Stimulated activated CD8-positive, alpha-beta memory T cell treated with anti-CD3 and anti-CD28 coated beads, Interleukin-4, amount 100 ng/mL, for 4 hours (primary cell): ENCODE measurements at places on chromosomes 11 and 22.

GRCh38 chr11:66694732-66695207 lies 17.1 kb upstream of the RBM4B start:
- DNase-seq, result peak; percentile 79

DNA sequence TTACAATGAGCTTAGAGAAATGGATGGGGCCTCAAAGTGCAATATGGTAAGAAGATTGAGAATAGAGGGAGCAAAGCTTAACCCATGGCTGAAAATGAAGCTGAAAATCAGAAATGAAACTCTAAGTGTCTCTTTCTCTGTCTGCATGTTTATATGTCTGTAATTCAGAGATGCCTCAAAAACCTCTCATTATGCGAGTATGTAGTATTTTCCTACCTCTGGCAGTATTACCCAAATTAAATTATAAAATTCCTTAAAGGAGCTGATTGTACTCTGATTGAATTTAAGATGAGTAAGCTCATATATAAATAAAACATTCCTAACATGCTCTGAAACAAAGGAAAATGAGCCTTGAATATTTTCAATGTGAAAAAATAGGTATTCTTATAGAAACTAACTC lies 39.8 kb upstream of the PRSS23 start:
- no peak for DNase-seq

- peak; percentile 30 for DNase-seq
Observed at GRCh38 chr22:20243537-20244249, 24.4 kb downstream of the RTN4R start.

GRCh38 chr11:34642001-34642554 lies 21.2 kb downstream of the EHF start:
- DNase-seq, result no peak

- no peak for DNase-seq
Observed at GRCh38 chr11:125960771-125961170, 14.9 kb downstream of the VSIG10L2 start.

GRCh38 chr11:111633756-111634362 lies 31.6 kb downstream of the SIK2 start:
- no peak for DNase-seq

DNA sequence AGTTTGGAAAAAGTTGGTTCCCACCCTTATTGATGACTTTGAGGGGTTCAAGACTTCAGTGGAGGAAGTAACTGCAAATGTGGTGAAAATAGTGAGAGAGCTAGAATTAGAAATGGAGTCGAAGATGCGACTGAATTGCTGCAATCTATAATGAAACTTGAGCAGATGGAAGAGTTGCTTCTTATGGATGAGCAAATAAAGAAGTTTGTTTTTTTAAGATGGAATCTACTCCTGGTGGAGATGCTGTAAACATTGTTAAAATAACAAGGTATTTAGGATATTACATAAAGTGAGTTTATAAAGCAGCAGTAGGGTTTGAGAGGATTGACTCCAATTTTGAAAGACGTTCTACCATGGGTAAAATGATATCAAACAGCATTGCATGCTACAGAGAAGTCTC lies 64.2 kb upstream of the GRK2 start:
- no peak for DNase-seq

DNA sequence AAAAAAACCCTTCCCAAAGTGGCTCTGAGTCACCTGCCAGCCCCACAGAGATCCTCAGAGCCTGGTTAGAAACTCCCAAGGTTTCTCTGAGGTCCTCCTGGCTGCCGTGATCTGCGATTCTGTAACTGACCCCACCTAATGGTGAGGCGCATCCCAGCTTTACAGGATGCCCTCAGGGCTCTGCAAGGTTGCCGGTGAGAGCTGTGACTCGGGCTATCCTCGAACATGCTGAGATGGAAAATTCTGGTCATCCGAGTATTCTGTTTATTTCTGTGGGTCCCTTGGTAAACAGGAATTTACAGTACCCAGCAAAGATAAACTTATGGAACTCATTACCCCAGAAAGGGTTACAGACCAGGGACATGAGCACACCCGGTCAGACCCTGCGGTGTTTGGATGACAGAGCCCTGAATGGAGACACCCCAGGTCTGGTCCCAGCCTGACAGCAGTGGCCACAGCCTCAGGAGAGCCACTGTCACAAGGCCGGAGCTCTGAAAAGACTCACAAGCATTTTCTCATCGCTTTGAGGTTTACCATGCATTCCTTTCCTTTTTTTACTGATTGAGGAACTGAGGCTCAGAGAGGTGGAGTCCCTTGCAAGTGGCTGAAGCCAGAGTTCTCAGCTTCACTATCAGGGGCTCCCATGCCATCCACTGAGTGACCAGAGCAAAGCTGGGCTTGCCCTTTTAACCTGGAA lies 22.2 kb downstream of the LIF start:
- no peak for DNase-seq
